ENCODE measurements at places on chromosomes 6 and 20.

DNA sequence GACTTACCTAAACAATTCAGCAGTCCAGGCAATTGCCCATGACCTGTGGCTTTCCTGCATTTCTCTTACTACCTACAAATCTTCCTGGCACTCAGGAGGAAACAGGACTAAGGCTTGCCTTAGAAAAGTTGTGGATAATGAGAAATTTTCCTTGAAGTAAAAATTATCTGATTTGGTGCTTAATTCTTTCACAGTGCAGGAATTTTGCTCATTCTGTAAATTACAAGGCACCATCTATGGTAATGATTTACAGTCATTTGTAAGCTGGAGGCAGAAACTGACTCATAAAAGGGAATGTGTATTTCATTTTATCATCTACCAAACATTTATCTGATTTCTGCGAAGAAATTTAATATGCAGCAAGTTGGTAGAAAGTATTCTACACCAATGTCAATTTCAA lies 211.5 kb upstream of the FKBP1C start:
- no peak for DNase-seq

DNA sequence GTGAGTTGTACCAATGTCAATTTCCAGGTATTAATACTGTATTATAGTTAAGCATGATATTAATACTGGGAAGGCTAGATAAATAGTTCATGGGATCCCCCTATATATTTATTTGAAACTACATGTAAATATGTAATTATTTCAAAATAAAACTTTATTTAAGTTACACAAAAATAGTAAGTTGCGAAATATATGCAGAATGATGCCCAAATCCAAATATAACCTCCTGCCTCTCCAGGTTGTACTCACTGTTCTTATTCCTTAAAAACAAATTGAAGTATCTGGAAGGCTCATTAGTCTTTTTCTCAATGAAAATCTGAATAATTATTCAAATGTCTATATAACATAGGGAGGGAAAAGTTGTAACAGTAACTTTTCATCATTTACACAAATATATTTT lies 161.9 kb upstream of the DEFB112 start:
- DNase-seq: no peak

DNA sequence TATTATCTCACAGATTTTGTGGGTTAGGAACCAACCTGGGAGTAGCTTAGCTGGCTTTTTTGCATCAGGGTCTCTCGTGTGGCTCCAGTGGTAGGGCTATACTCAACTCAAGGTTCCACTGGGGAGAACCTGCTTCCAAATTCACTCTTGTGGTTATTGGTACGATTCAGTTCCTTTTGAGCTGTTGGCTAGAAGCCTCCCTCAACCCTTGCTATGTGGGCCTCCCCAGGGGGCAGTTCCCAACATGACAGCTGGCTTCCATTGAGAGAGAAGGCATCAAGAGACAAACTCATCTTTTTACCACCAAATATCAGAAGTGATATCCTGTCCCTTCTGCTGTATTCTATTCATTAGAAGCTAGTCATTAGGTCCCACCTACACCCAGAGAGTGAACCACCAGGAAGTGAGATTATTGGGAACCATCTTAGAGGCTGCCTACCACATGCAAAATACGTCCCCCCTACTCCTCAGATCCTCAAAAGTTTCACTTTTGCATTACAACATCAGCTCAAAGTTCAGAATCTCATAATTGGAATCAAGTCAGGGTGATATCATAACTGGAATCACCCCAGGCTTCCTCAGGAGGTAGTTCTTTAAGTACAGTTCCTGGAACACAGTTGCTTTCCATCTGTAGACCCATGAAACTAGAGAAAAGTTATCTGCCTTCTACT lies 30.9 kb downstream of the MKKS start:
- no peak for DNase-seq

DNA sequence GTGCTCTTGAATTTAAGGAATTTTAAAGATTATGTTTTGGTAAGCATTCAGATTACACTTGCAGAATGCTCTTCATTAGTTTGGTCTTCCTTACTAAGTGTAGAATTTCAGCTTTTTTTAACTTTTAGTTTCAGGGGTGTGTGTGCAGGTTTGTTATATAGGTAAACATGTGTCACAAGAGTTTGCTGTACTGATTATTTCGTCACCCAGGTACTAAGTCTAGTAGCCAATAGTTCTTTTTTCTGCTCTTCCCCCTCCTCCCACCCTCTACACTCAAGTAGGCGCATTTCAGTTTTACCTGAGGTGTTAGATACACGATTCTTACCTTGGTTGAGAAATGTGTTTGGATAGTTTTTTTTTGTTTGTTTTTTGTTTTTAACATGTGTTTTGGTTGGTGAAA lies 68.3 kb downstream of the AFG1L start:
- DNase-seq: no peak

- DNase-seq: no peak
Observed at GRCh38 chr6:46453741-46454316, 37.4 kb downstream of the RCAN2 start.

- DNase-seq: no peak
Observed at GRCh38 chr6:31711233-31711632, 3.9 kb upstream of the LY6G6D start.

GRCh38 chr20:41482647-41483552 lies 116.3 kb upstream of the EMILIN3 start:
- no peak for DNase-seq

DNA sequence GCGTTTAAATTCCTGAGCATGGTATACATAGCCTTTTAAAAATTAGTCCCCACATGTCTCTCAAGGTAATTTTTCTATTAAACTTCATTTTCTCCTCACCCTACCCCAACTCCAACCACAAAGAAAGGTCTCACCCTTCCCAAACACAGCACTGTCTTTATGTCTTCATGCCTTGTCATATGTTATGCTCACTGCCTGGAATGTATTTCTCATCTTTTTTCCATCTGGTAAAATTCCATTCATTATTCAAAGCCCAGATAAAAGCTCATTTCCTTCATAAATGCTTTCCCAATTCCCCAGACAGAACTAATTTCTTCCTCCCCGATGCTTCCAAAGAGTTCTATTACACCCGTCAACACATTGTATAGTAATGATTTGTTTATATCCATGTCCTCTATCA lies 302.0 kb downstream of the ALDH8A1 start:
- DNase-seq: no peak

DNA sequence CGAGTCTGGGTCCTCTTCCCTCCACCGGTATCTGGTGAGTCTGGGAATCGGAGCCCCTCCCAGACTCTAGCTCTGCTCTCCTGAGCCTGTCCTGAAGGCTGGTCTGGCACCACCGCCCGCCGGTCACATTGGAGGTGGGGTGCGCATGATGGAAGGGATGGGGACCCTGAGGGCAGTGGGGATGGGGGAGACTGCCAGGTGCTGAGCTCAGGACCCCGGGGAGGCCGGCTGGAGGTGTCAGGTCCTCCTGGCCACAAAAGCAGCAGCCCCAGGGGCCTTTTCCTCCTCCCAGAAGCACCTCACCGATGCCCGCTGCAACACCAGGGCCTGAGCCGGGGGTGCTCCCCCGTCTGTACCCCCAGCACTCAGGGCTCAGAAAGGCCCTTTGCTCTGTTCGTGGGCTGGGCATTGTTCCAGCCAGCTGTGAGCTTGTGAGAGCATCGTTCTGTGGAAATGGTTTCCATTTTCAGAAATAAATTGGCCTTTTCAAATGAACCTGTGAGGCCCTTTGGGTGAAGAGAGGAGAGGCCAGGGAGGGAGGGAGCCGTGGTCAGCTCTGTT lies 2.5 kb upstream of the NPBWR2 start:
- peak; percentile 11 for DNase-seq

GRCh38 chr6:15305909-15306308 lies 60.0 kb downstream of the JARID2 start:
- DNase-seq: no peak

- no peak for DNase-seq
Observed at GRCh38 chr6:11770546-11771466, 7.8 kb downstream of the ADTRP start.

- DNase-seq: no peak
Observed at GRCh38 chr6:138662471-138662870, 111.1 kb upstream of the CCDC28A start.

- DNase-seq: no peak
Observed at GRCh38 chr6:158643836-158644230, 710 bp downstream of the DYNLT1 start.

GRCh38 chr6:132598473-132598872 lies 8.9 kb upstream of the TAAR5 start:
- DNase-seq: no peak

GRCh38 chr6:2854396-2854982 lies 12.8 kb upstream of the SERPINB1 start:
- no peak for DNase-seq

GRCh38 chr20:45592574-45593189 lies 13.6 kb upstream of the WFDC8 start:
- DNase-seq: no peak

GRCh38 chr6:9539231-9539755 lies 875.6 kb downstream of the TFAP2A start:
- DNase-seq: no peak

GRCh38 chr6:75306064-75306463 lies 21.5 kb upstream of the TMEM30A start:
- DNase-seq: no peak

DNA sequence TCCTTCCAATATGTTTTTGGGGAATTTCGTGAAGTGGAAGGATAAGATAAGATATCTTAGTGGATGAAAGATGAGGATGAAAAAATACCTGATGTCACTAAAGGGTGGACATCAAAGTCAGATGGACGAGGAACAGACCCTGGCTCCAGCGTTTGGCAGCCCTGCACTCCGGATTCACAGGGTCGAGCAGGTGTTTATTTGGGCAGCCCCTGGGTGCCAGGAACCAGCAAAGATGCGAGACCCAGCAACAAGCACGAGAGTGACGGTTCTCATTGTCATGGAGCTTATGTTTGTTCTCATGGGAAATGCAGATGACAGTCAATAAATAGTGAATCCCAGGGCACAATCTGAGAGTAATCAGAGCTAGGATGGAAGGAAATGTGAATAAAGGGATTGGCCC lies 131.1 kb downstream of the PHACTR3 start:
- DNase-seq: no peak

GRCh38 chr6:34324738-34325444 lies 67.6 kb downstream of the NUDT3 start:
- no peak for DNase-seq
